Pulmonary artery endothelial cell (primary cell): ENCODE measurements at places on chromosomes 4 and X.

DNA sequence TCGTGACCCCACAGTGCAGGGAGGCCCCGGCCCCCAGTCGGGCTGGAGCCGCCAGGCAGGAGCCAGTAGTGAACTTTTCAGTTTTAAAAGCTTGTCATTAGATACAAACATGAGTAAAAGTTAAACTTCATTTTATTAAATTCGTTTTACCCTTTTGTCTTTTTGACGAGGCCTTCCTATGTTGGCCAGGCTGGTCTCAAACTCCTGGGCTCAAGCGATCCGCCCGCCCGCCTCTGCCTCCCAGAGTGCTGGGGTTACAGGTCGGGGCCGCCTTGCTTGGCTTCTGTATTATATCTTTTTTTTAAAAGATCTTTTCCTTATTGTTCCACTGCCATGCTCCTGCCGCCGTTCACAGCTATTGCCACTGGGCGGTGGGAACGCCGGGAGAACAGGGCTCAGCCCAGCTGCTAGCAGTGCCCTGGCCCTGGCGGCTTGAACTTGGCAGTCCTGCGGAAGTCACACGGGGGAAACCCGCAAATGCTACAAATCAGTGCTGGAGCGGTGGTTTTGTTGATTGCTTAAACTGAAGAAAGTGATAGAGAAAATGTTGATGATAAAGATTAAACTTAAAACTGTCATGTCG is 968 bp upstream of the NELFA start:
- peak; percentile 47 for DNase-seq

DNA sequence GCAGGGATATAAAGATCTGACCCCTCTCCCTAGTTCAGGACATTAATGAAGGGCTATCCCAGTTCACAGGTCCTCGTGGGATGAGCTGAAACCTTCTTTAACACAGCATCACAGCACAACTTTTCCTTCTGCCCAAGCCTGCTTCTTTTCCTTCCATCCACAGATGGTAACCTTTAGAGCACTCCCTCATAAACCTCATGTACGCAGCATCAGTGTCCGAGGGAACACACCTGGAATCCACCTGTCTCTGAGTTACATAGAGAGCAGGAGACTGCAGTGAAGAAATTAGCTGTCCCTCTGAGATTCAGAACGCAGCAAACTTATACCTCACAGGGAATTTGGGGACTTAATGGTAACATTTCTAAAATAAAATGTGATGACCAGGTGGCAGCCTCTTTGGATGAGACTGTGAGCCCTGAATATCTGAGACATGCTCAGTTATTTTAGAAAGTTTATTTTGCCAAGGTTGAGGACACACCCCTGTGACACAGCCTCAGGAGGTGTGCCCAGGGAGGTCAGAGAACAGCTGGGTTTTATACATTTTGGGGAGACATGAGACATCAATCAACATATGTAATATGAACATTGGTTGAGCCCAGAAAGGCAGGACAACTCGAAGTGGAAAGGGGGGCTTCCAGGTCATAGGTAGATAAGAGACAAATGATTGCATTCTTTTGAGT is 73.8 kb upstream of the PACRGL start:
- no peak for DNase-seq

DNA sequence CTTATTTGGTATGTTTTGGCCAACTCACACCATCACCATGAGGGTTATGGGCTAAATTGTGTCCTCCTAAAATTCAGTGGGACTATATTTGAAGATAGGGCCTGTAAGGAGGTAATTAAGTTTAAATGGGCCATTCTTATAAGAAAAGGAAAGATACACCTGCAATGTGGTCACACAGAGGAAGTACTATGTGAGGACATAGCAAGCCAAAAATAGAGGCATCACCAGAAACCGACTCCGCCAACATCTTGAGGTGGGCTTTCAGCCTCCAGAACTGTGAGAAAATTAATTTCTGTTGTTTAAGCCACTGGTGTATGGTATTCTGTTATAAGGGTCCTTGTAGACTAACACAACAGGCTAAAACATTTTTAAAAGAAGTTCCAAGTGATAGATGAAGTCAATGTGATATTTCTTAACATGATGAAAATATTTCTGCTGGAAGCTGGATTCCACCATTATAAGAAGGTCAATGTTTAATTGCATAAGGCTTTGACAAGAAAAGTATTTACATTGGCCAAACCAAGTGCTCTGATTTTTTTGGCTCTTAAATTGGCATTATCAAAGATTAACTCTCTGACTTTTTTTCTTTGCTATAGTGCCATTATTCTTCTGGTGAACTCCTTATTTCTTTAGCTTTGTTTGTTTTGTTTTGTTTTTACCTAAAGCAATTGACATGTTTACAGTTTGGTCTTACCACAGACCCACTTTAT is 540.9 kb downstream of the PPARGC1A start:
- no peak for DNase-seq

DNA sequence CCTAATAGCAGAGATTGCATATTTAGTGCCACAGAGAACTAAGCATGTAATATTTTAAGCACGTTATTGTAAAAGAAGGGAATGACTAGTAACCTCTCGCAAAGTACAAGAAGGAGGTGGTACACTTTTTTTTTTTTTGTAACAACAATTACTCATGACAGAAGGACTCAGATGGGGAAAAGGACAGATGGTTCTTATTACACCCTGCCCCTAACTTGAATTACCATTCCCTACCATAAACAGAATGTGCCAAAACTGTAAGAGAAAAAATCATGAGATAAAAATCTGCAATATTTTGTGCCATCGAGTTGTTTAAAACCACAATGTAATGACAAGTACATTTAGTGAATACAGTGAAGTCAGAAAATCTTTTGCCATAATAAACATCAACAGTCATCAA is 33.0 kb upstream of the RAPGEF2 start:
- DNase-seq: no peak

DNA sequence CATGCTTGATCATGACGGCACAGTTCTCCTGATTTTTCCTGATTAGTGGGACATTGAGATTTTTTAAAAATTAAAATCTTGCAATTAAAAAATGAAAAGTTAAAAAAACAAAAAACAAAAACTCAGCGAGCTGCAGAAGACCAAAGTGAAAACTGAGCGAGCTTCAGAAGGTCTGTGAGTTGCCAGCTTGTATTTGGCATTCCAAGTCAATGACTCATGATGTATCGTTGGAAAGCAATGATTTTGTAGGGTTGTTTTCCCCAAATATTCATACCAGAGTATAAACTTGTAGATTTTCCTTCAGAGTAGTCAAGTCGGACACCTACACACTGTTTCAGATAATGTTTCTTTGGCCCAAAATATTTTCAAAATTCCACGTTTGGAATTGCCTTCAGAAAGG is 76.9 kb downstream of the LRRC66 start:
- DNase-seq: no peak

GRCh38 chrX:120504569-120504968 is 35.5 kb upstream of the LAMP2 start:
- no peak for DNase-seq

DNA sequence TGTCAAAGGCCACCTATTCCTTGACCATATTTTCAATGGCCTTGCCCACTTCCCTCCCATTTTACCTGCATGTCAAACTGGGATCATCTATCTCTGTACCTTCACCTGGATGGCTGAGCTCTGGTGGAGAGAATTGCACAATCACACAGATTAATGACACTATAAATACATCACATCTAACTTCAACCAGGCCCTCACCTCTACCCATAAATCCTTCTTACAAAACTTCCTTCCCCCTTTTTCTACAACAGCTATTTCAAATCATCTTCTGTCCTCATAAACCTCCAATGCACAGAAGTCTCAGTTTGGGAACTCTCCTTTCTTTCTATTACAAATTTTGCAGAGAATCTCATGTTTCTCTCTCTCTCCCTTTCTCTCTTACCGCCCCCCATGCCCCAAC is 9.2 kb downstream of the PALLD start:
- DNase-seq: no peak

GRCh38 chr4:41185614-41186592 is 28.4 kb downstream of the APBB2 start:
- no peak for DNase-seq

GRCh38 chrX:23626651-23627050 is 40.6 kb upstream of the PRDX4 start:
- no peak for DNase-seq

- no peak for DNase-seq
These were observed 468.2 kb upstream of the DIPK2B start for GRCh38 chrX:45668686-45669443.

DNA sequence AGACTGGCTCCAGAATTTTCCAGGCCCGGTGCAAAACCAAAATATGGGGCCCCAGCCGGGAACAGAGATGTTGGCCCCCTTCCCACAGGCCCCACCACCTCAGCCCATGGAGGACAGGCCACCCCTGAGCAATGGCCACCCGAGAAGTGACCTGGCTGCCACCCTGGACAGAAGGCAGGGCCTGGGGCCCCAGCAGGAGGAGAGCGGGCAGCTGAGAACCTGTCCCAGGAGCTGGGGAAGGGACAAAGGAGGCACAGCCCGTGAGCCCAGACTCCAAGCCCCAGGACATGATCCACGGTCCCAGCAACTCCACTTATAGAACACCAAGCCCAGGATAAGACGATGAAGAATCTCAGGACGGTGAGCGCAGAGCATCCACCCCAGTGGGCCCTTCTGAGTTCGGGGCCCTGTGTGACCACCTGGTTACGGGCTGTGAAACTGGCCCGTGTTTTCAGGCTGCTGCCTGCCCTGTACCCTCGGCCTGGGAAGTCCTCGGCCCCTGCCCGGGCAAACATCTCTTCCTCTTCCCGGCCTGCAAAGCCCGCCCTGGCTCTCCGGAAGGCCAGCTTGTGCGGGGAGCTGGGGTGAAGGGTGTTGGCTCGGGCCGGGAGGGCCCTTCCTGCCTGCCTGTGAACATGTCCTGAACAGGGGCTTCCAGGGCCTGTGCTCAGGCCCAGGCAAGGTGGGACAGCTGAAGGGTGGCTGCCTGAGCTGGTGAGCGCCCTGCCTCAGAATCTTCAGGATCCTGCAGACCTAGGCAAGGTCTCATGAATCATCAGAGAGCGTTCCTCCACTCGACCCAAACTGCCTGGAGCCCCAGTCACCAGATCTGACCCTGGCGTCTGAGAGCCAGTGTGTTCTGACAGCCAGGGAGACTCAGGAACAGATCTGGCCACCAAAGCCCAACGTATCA is 47.0 kb upstream of the MAN2B2 start:
- DNase-seq: no peak

DNA sequence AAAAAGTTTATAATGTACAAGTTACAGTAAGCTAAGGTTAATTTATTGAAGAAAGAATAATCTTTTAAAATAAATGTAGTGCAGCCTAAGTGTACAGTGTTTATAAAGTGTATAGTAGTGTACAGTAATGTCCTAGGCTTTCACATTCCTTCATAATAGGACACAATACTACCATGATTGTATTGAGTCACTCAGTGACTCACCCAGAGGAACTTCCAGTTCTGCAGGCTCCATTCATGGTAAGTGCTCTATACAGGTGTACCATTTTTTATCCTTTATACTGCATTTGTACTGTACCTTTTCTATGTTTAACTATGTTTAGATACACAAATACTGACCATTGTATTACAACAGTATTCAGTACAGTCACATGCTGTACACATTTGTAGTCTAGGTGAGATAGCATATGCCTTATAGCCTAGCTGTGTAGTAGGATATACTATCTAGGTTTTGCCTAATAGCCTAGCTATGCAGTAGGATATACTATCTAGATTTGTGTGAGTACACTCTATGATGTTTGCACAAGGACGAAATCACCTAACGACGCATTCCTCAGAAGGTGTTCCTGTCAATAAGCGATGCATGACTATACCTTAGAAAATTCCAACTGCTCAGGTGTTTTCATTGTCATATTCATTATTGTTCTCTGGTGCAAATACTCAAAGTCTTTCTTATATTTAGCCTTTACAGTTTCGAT is 5.5 kb upstream of the TMEM255A start:
- no peak for DNase-seq

GRCh38 chrX:123525123-123525725 is 207.6 kb downstream of the THOC2 start:
- DNase-seq: no peak

GRCh38 chr4:139453041-139453370 is 915 bp upstream of the RAB33B start:
- peak; percentile 32 for DNase-seq

DNA sequence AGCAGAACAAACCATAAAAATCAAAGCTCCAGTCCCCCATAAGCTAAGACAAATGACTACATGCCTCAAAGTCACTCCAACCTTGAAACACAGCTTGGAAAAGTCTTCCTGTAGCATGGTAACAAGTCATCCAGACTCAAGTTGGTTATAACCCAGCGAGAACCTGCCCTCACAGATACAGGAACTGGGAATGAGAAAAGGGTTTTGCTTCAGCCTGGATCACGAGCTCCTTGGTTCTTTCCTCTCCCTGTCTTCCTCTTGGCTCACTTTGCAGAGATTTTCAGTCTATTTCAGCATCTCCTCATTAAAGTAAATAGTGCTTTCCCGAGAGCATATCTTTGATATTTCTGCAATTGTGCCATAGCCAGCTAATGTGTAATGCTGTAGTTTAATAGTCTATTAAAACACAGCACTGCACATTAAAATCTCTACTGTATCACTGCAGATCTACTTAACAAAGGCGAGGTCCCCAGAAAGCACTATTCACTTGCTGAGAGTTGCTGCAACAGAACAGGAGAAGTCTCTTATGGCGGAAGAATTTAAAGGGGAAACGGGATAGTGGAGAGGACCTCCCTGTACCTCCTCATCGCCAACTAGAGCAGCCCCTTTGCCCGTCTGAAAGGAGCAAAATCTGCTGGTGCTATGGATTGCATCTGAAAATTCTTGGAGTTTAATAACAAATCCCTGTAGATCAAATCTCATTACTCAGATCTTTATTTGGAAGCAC is 249.3 kb upstream of the GATB start:
- DNase-seq: no peak

DNA sequence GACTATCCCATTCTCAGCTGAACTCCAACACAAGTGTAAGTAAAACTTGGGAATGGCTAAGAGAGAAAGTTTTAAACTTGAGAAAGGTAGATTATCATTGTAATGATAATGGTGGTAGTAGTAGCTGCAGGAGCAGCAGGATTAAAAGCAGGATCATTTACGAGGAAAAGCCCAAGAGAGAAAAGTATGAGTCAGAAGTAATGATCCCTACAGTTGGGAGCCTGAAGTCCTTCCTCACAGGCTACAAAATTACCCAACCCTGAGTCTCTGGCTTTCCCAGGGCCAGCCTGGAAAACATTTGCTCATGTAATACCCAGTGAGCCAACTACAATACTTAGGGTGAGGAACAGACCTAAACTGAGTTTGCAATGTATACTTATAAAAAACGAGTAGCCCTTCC is 4.4 kb upstream of the PRDM8 start:
- DNase-seq: no peak

- DNase-seq: no peak
These were observed 34.4 kb downstream of the OFD1 start for GRCh38 chrX:13768939-13769338.

- DNase-seq: no peak
These were observed 46.9 kb upstream of the SMARCAD1 start for GRCh38 chr4:94160774-94161173.

GRCh38 chrX:147917700-147918695 is 6.3 kb downstream of the FMR1 start:
- DNase-seq: no peak

GRCh38 chr4:65559270-65559669 is 111.0 kb downstream of the EPHA5 start:
- DNase-seq: no peak
